Stimulated activated CD8-positive, alpha-beta memory T cell treated with anti-CD3 and anti-CD28 coated beads, Interleukin-15, amount 100 ng/mL, for 48 hours (primary cell): ENCODE measurements at places on chromosomes 11 and 22.

- DNase-seq = no peak
These were observed 33.3 kb upstream of the PDGFB start for GRCh38 chr22:39278040-39278439.

DNA sequence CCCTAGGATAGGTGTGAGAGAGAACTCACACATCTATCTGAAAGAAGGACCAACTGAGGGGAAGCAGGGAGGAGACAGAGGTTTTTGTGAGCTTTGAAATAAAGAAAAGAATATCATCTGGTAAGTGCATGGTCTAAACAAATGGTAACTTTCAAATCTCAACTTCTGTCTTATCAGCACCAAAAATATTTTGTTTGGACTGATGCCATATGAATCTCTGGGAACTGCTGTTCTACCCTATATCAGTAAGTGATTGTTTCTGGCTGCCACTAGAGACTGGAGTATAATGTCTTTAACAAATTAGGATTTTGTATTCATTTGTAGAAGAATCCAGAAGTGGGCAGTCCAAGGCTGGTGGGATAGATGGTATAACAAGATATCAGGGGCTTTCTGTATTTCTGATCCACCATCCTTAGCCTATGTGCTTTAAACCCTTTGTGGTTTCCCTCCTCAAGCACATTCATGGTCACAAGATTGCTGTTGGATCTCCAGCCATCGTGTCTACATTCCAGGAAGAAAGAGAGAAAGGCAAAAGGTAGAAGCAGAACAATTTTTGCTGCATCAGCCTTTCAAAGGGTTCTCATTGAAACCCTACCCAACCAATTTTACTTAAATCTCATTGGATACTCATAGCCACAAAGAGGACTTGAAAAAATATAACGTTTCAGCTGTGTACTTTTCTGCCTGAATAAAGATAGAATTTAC, 4.7 kb downstream of the HEPHL1 start:
- DNase-seq = no peak

- no peak for DNase-seq
These were observed 62.0 kb downstream of the FDX1 start for GRCh38 chr11:110491577-110492320.

GRCh38 chr11:125944350-125945010, 1.4 kb upstream of the VSIG10L2 start:
- DNase-seq = no peak

DNA sequence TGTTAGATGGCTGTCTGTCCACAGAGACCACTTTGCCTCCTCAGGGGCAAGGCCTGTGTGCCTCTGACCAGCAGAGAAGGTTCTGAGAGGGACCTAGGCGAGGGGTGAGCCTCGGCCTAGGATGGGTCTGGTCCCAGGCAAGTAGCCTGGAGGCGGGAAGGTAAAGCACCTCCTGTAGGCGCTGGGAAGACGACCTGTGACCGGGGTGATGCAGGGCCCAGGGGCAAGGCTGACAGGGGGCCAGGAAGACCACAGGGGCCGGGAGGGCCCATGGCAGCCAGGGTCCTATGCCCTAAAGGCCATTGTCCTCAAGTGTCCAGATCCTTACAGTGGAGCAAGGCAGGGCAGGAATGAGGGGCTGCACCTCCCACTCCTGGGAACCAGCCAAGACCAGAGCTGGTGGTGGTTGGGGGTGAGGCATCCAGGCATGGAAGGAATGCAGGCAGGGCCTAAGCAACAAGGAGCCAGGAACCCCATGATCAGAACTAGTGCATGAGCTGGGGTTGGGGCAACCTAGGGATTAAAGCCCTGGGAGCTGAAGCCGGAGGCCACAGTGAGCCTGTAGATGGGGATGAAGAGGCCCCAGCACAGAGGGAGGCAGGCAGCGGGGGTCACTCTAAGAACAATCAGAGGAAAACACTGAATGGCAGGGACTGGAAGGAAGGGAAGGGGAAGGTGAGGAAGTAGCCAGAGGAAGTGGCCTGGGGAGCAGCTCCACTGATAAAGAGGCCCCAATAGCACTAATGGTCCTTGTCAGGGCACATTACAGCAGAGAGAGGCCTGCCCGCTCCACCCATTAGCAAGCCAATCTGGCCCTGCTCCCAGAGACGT, 32.9 kb upstream of the KLHL35 start:
- no peak for DNase-seq
